ENCODE measurements at places on chromosomes 5 and 9.

- DNase-seq = peak; percentile 76
These were observed 479 bp upstream of the RNF38 start for GRCh38 chr9:36400332-36401163.

DNA sequence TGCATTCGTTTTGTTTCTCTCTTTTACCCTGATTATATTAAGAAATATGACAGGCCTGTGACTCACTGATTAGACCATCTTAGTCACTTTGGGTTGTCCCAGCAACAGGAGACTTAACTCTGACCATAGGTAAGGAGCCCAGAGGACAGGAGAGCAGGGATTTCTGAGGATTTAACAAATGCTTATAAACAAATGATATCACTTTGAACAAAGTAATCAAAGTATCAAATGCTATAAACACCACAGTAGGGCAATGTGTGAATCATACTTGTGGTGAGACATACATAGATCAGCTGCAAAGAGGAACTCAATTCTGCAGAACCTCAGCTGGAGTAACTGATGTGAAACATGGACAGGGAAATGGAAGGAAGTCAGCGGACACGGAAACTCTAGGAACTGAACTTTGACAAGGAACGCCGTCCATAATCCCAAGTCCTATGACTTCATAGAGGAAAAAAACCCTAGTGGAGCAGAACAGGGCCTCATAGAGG lies 190.6 kb upstream of the MSX2 start:
- DNase-seq = no peak

DNA sequence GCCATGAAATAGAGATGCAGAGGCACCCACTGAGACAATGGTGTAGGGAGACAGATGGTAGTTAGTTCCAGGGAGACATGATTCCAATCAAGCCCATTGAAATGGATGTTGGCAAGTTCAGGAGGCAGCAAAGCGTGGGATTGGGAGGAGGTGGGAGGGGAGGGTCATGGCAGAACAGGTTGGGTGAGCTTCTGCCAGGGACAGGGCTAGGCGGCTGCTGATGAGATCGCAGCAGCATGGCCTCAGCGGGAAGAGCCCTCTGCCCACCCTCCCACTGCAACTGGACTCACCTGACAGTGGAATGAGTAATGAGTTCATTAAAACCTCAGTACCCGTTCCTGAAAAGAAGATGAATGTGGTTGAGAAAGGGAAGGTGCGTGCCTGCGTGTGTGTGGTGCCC lies 418.2 kb downstream of the CDK5RAP2 start:
- DNase-seq = no peak

DNA sequence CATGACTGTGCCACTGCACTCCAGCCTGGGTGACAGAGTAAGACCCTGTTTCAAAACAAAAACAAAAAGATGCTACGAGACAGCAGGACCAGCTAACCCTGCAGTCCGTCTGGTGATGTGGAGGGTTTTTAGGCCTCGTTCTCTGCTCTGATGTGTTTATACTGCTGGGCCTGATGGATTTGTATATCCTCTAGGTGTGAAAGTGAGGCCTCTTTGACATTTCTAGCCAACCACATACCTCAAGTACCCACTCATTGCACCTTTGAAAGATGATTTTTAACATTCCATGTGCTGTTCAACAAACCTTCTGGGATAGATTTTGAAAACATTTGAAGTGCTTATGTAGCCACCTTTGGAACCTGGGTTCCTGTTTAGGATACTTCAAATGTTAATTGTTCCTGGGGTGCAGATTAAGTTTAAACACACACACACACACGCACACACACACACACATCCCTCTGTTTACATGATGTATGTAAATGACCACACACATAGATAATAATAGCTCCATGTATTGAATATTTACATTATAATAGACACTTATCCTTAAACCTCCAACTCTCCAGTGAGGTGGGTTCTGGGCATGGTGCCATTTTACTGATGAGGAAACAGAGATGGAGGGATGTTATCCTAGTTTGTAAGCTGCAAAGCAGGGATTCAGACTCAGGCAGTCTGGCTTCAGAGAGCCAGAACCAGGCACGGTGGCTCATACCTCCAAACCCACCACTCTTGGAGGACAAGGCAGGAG lies 48.8 kb upstream of the GOLPH3 start:
- no peak for DNase-seq

- DNase-seq = peak; percentile 55
These were observed 137.6 kb downstream of the SUSD1 start for GRCh38 chr9:112037281-112038016.

GRCh38 chr5:53276825-53277224 lies 167.3 kb upstream of the MOCS2 start:
- DNase-seq = no peak

DNA sequence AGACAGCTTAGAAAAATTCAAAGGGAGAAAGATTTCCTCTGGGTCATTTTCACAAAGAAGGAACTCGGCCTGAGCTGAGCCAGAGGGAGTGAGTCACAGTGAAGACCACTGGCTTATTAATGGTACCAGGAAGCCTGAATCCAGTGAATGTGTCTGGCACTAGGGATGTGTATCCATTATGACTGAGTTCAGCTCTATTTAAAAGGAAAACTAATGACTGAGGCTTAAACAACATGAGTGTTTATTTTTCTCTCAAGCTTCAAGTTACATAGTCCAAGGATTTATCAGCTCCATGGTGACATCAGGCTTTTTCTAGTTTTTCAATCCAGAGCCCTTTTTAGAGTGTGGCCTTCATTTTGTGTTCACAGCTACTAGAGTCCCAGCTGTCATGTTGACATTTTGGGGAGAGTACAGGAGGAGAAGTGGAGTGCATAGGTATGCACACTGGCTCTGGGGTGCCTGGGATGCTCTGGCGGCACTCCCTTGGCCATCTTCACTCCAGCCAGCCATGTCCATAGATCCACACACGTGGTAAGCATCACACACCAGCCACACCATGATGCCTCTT lies 159.5 kb upstream of the ERCC6L2 start:
- DNase-seq = no peak

GRCh38 chr5:163385271-163385670 lies 52.1 kb upstream of the CCNG1 start:
- DNase-seq = no peak

DNA sequence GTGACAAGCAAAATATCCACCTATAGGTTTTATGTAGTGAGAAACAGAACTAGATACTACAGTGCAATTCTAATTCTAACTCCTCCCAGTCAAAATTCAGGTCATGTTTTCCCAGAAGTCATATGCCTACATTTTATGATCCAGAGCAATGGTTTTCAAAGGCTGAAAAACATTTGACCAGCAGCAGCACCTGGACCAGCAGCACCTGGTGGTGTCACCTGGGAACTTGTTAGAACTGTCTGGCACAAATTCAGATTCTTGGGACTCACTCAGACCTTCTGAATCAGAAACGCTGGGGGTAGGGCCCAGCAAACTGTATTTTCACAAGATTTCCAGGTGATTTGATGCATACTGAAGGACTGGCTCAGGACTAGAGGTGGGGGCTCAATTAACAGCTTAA lies 367.7 kb upstream of the RFX3 start:
- DNase-seq = no peak

- DNase-seq = no peak
These were observed 37.2 kb upstream of the KIF2A start for GRCh38 chr5:62268792-62269191.

GRCh38 chr5:172502969-172503368 lies 48.6 kb upstream of the SH3PXD2B start:
- DNase-seq = no peak

GRCh38 chr9:88605512-88606362 lies 70.8 kb downstream of the NXNL2 start:
- DNase-seq = no peak

DNA sequence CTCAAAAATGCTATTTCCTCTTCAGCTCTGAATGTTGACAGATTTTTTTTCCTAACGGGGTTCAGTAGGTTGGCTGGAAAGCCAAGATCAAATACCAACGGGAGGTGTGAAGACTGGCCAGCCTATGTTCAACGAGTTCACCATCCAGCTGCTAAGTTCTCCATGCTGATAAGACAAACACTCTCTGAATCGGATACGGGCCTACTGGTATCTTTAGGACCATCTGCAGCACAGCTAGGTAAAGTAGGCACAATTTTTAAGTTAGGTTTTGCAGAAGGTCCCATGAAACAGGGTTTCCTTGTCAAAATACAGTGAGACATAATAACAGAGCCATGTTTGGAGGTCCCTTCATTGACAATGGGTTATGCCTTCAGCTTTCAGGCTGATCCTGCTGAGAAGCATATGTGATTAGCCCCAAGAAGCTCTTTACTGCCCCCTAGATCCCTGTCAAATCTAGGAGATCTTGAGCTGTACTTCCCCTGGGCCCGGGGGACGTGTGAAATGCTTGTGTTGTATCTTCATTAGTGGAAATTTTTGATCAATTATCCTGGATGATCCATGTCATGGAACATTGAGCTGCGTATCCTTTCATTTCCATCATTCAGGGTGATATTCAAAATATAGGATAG lies 60.6 kb downstream of the PGM5 start:
- DNase-seq = peak; percentile 6

DNA sequence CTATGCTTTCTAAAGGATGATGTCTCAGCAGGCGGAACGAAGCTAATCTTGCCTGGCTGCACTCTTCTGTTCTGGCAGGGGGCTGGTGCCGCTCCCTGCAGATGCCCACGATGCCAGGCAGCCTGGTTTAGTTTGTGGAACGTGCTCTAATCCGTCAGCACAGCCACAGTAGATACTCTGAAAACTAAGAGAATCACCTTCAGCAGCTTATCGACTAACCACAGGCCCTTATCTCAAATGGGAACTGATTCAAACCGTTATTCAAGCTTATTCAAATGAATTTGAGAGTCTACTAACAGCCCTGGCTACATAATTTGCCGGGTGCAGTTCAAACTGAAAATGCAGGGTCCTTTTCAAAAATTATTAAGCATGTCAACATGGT lies 246.6 kb upstream of the ANKRD55 start:
- no peak for DNase-seq

- DNase-seq = no peak
These were observed 6.1 kb downstream of the VAV2 start for GRCh38 chr9:133986061-133986460.

DNA sequence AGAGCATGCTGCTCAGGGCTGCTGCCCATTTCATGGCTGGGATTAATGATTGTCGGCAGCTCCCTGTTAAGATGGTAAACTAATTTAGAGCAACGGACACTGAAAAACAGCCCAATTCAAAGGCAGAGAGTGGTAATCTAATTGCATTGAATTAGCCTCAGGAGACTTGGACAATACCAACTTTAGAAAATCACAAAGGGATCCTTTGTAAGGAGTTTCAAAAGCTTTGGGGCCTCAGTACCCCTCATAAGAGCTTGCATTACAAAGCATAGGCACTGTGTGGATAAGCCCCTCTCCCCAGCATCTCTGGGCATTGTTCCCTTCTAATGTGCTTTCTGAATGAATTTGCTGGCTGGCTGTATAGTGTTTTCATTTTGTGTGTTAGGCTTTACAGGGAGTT lies 6.7 kb downstream of the GLRA1 start:
- no peak for DNase-seq

- no peak for DNase-seq
These were observed 631.5 kb downstream of the MTRR start for GRCh38 chr5:8500426-8500825.

DNA sequence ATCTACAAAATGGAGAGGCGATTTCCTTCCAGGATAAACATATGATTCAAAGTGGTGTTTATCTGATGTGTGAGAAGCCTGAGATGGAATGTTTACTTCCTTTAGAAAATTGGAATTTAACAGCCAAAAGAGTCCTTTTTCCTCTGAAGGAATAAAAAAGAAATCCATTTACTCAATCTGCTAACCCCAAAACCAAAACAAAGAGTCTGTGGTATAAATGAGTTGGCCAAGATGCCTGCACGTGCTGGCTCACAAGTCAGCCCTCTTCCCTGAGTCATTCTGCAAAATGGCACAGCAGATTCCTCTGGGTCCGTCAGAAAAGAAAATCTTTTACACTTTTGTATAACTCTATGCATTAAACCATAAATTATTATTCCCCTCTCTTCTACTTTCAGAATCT lies 60.8 kb downstream of the EBF1 start:
- no peak for DNase-seq

GRCh38 chr5:175382171-175382570 lies 61.8 kb downstream of the DRD1 start:
- no peak for DNase-seq

GRCh38 chr5:124754206-124754927 lies 7.9 kb upstream of the ZNF608 start:
- no peak for DNase-seq

- no peak for DNase-seq
These were observed 14.9 kb downstream of the SPAAR start for GRCh38 chr9:35923927-35924763.

Measured in KG1 (cell line).